ENCODE measurements at places on chromosomes 2 and 18. TPM values are rescaled to one million over a fixed set of nuclear protein-coding genes. Genes with fewer than 3 reads are reported as not detected.

DNA sequence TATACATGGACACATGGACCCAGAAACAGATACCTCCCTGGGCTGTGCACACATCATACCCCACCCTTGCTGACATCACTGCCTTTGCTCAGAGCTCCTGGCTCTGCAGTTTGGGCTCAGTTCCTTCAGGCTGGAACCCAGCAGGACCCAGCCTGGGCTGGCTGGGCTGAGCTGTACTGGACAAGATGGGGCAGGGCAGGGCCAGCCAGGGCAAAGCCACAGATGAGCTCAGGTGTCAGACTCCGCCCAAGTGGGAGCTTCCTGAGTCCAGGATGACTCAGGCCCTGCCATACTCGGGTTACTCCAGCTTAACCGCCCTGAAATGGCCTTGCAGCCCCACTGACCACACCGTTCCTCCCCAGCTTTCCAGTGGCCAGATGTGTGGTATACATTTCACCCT is 284.9 kb downstream of the OSR1 start:
- no peak for DNase-seq
- H3K27ac ChIP-seq: no peak overlapping the region
- H3K4me3 ChIP-seq: no peak overlapping the region
- H3K27me3 ChIP-seq: no peaks in the 10 kb centered on the region
- H3K36me3 ChIP-seq: no peaks in the 10 kb centered on the region

DNA sequence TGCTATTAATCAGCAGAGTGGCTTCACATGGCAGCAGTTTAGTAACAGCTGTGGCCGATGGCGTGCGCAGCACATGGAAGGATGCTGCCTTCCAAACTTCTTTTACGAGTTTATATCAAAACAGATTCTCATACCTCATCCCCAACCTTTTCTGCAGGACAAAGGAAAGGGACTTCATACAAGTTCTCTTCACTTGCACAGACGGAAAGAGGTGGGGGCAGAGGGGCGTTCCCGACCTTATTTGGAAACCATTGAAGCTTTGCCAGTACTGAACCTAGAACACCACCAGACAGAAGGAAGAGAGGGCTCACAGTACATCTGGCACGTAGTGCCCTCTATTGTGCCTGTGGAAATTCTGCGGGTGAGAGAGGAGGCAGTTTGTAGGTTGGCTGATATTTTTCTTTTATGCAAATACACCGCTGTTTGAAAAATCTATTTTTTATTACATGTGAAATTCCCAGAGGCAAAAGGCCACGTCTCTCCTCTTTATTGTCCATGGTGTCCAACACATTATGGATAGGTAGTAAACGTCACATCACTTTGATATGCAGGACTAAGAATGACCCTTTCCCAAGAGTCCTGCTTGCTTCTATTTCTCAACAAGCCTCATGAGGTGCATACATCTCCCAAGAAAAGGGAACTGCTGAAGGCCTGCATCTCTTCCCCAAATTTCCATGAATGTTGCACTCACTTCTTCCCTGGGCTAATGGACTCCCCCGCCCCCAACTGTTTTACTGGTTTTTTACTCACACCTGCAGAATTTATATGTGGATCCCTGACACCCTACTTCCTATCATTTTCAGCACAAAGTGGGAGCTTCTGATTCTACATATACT is 31.3 kb downstream of the COLEC12 start:
- no peak overlapping the region for H3K27ac ChIP-seq
- H3K4me3 ChIP-seq: no peak overlapping the region
- H3K27me3 ChIP-seq: peaks cover 24% of the 10 kb centered on the region

KCNG2 gene
- total RNA-seq: not detected

NFU1 gene
- total RNA-seq: 50.9 TPM

DNA sequence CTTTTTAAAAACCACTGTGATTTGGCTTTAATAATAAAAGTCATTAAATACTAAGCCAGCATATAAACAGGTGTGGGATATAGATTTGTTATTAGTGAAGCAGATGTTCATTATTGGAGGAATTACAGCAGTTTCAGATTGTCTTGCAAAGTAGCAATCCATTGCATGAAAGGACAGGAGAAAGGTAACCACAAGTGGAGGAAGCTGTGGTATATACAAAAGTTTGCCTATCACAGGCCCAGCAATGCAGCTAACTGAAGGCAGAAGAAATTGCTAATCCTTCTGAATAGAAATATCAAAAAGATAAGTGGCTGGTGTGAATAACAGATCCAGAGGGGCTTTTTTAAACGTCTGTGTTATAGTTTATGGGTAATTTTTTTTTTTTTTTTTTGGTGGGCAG is 199.4 kb downstream of the ZNF385B start:
- no peaks in the 10 kb centered on the region for H3K27me3 ChIP-seq
- no peaks in the 10 kb centered on the region for H3K4me1 ChIP-seq
- no peak overlapping the region for H3K27ac ChIP-seq

- no peak for DNase-seq
- no peaks in the 10 kb centered on the region for H3K4me1 ChIP-seq
- no peak overlapping the region for H3K27ac ChIP-seq
- no peaks in the 10 kb centered on the region for H3K27me3 ChIP-seq
Observed at GRCh38 chr18:56245866-56246580, 392.4 kb downstream of the TXNL1 start.

DNA sequence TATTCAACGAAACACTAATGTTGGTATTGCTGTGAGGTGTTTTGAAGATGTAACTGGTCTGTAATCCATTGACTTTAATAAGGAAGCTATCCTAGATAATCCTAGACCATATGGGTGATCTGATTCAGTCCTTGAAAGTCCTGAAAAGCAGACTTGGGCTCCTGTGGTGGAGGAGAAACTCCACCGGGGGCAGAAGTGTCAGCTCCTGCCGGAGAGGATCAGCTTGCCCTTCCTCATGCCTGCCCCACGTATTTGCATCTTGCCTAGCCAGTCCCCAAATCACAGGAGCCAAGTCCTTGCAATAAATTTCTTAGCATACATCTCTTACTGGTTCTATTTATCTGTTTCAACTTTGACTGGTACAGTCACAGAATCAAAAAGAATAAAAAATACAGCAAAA is 144.2 kb upstream of the DLGAP1 start:
- no peak for DNase-seq
- H3K4me1 ChIP-seq: no peaks in the 10 kb centered on the region
- H3K36me3 ChIP-seq: no peaks in the 10 kb centered on the region
- H3K4me3 ChIP-seq: no peak overlapping the region

- no peak overlapping the region for H3K4me3 ChIP-seq
- no peaks in the 10 kb centered on the region for H3K27me3 ChIP-seq
- H3K4me1 ChIP-seq: no peaks in the 10 kb centered on the region
- H3K27ac ChIP-seq: no peak overlapping the region
- H3K36me3 ChIP-seq: no peaks in the 10 kb centered on the region
Observed at GRCh38 chr18:60421356-60422118, 49.0 kb upstream of the MC4R start.

AMER3 gene
- not detected for total RNA-seq

- peaks cover 80% of the 10 kb centered on the region for H3K27me3 ChIP-seq
- no peak overlapping the region for H3K27ac ChIP-seq
- no peak overlapping the region for H3K4me3 ChIP-seq
- H3K36me3 ChIP-seq: peaks cover 2% of the 10 kb centered on the region
- DNase-seq: no peak
- peaks cover 4% of the 10 kb centered on the region for H3K4me1 ChIP-seq
Observed at GRCh38 chr2:236172255-236173035, 4.3 kb upstream of the GBX2 start.

DNA sequence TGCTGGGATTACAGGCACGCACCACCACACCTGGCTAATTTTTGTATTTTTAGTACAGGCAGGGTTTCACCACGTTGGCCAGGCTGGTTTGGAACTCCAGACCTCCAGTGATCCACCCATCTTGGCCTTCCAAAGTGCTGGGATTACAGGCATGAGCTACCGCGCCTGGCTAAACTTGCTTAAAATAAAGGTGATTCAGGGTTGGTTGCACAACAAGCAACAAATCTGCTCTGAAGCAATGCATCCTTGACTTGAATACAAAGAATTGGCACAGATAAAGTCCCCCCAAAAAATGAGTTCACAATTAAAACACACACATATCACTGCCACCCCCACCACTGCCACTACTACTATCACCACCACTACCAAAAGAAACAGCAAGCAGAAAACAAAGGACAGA is 34.9 kb downstream of the CCDC88A start:
- H3K27me3 ChIP-seq: no peaks in the 10 kb centered on the region
- no peak overlapping the region for H3K27ac ChIP-seq
- peaks cover 4% of the 10 kb centered on the region for H3K36me3 ChIP-seq
- no peak for DNase-seq
- no peaks in the 10 kb centered on the region for H3K4me1 ChIP-seq

CROCC2 gene
- total RNA-seq: not detected

DNA sequence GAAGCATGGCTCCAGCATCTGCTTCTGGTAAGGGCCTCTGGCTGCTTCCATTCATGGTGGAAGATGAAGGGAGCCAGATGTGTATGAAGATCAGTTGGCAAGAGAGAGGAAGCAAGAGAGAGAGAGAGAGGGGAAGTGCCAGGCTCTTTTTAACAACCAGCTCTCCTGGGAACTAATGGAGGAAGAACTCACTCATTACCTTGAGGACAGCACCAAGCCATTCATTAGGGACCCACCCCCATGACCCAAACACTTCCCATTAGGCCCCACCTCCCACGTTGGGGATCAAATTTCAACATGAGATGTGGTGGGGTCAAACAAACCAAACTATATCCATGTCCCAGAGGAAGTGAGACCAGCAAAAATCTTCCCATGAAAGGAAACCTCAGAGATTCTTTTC is 124.8 kb upstream of the SIX2 start:
- no peaks in the 10 kb centered on the region for H3K36me3 ChIP-seq
- H3K4me1 ChIP-seq: peaks cover 3% of the 10 kb centered on the region
- no peak for DNase-seq
- no peak overlapping the region for H3K4me3 ChIP-seq
- peaks cover 6% of the 10 kb centered on the region for H3K27me3 ChIP-seq
- no peak overlapping the region for H3K27ac ChIP-seq

DNA sequence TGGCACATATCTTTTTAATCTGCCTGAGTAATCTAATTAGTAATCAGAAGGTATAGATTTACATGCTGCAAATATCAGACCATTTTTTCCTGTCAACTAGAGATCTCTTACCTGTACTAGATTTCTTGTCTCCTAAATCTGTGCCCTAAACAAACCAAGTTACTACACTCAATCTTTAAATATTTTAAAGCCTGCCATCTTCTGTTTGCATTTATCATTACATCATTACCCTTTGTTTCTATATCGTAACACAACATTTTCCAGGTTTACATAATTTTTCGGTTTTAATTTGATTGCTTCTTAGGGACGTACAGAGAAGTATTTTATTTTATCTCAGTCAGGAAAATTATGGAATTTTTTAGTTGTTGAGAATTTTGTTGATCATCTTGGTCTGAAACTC is 25.7 kb downstream of the PSMA8 start:
- no peaks in the 10 kb centered on the region for H3K36me3 ChIP-seq
- no peak for DNase-seq
- no peaks in the 10 kb centered on the region for H3K27me3 ChIP-seq
- no peak overlapping the region for H3K27ac ChIP-seq
- H3K4me3 ChIP-seq: no peak overlapping the region

ING5 gene
- total RNA-seq: 37.1 TPM

HS1BP3 gene
- total RNA-seq: 5.9 TPM

GRCh38 chr2:128499367-128500137 is 180.9 kb upstream of the HS6ST1 start:
- H3K4me3 ChIP-seq: no peak overlapping the region
- H3K4me1 ChIP-seq: no peaks in the 10 kb centered on the region
- peaks cover 3% of the 10 kb centered on the region for H3K27me3 ChIP-seq
- DNase-seq: no peak
- H3K36me3 ChIP-seq: no peaks in the 10 kb centered on the region

DNA sequence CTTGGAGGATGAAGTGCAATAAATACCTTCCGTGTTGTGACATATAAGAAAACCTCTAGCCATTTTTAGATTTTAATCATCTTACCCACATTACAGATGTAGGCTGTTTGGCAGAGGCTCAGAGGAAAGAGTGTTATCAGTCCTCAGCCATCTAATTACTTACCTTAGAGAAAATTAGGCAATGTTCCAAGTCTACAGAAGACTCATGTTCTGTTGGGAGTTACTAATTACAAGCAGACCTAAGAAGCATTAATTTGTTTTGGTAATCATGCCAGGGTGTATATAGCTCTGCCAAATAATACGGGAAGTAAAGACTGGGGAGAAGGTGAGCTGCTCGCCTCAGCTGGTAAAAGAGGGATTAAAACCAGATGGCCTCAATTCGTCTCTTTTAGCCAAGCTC is 125.8 kb upstream of the PGAP1 start:
- H3K4me3 ChIP-seq: no peak overlapping the region
- H3K27ac ChIP-seq: no peak overlapping the region
- peaks cover 85% of the 10 kb centered on the region for H3K36me3 ChIP-seq
- DNase-seq: no peak

GRCh38 chr2:190280565-190281350 is 38.9 kb downstream of the HIBCH start:
- no peaks in the 10 kb centered on the region for H3K27me3 ChIP-seq
- no peak for DNase-seq
- peaks cover 5% of the 10 kb centered on the region for H3K4me1 ChIP-seq
- H3K36me3 ChIP-seq: peaks cover 26% of the 10 kb centered on the region
- no peak overlapping the region for H3K4me3 ChIP-seq

DNA sequence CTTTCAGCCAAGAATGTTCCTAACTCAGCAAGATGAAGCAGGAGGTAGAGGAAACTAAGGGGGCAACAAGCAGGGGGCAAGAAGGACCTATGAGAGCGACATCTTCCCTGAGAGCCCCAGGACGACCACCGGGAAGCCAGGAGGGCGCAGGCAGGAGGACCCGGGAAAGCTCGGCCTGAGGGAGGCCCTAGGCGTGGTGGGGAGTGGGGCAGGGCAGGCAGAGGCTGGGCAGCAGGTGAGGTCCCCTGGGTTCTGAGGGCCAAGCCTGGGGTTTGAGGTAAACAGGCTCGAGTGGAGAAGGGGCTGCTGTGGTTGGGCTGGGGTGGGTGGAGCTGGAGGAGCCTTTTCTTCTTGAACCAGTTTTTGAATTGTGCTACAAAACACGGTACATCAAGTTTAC is 1.3 kb upstream of the ALPI start:
- DNase-seq: no peak
- H3K4me3 ChIP-seq: no peak overlapping the region
- H3K27ac ChIP-seq: no peak overlapping the region
- no peaks in the 10 kb centered on the region for H3K36me3 ChIP-seq

Measured in activated naive CD8-positive, alpha-beta T cell treated with anti-CD3 and anti-CD28 coated beads for 36 hours (primary cell).